ENCODE measurements at places on chromosomes 11 and 22.

DNA sequence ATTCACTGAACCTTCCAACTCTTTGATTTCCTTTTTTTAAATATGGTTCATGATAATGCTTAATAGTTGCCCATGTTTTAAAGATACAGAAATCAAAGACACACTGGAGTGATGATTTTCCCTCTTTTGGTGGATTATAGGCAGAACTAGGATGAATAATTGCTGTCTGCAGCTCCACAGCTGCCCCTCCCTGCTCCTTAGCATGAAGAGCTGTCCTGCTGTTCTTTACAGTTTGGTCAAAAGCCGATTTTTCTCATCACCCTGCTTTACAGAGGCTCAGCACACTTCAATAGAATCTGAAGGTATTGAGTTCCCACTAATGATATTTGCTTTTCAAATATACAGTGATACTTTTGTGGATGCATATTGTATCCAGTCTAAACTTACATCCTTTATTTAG lies 202.6 kb downstream of the AASDHPPT start:
- no peak for DNase-seq

DNA sequence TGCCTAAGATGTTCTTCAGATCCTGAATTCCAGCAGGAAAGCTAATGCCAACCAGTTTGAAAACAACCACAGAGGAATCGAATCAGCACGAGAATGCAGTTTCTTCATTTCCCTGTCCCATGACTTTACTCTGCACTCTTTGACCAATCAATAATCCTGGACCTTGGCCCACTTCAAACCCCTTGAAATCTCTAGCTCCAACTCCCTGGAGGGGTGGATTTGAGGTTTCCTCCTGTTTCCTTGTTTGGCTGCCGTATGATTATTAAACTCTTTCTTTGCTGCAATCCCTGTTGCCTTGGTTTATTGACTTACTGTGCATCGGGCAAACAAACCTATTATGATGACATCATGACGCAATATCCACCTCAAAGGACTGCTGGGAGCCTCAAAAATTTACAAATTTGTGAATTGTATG lies 109.3 kb downstream of the FBXO7 start:
- DNase-seq: no peak

DNA sequence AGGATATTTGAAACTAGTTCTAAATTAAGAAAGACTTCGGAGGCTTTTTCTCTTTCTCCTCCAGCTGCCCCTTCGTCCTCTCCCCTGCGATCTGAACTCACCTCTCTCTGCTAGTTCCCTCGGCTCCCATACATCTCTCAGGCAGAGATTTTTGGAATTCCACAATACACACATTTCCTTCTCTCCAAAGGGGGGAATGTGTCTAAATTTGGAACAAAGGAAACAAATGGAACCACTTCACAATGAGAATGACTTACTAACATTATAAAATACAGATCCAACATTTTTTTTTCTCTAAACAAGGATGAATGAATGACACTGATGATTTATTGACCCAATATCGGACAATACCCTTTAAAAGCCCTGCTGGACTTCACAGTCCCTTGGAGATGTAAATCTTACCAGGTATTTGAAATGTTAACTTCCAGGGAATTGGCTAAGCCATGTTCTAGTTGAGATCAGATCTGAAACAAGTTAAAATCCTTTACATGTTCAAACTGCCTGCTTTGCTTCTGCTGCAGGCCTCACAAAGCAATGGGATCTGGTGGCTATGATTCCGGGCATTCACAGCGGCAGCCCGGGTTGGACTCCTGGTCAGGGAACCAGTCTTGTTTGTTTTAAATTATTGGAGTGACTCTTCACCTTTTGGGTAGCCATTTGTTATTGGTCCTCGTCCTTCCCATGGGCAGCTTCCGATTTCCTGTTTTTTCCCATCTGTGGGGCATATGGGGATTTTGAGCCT lies 20.5 kb upstream of the GSTP1 start:
- no peak for DNase-seq

- DNase-seq: no peak
These were observed 25.4 kb downstream of the SAAL1 start for GRCh38 chr11:18080451-18080850.

GRCh38 chr11:29957431-29957830 lies 59.4 kb downstream of the KCNA4 start:
- DNase-seq: no peak

DNA sequence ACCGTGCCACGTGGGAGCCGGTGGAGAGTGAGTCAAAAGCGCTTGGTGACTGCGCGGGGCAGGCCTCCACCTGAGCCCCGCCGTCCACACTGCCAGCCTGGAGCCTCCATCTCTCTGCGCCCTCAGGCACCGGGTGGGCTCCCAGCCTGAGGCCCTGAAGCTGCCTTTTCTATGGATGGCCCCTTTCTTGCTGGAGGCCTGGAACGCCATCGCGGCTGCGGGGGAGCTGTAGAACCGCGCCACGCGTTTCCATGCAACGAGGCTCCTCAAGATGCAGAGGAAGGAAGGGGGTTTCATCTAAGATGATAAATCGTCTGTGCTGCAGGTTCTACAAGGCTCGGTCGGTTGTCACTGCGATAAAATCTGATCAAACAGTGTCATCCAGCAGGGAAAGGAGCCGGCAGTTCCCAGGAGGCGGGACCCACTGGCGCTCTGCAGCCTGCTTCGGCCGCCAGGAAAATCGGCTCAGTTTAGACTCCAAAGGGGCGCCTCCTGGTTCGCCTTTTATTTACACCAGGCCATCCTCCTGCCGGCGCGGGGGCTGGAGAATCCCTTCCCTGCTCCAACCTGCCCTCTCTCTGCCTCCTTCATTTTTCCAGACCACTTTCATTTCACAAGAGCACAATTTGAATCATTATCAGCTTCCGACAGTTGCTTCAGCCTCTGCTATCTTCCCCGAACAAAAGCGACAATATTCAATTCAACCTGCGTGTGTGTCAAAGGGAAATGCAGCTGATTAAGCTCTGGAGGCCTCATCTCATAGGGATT lies 624.4 kb downstream of the BRD1 start:
- no peak for DNase-seq

DNA sequence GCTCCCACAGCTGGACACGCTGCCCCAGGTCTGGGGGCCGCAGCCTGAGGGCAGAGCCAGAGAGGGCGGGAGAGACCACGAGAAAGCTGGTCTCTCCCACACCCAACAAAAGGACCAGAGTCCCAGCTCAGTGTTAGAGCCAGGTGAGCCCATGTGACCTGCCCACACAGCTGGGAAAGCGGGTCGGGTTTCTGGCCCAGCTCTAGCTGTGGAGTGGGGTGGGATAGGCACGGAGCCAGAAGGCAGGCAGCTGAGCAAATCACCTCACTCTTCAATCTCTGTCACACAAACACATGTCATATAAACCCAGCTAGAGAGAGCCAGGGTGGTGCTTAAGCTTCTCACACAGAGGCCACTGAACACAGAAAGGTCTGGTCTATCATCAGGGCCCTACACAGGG lies 7.8 kb upstream of the EIF3D start:
- DNase-seq: no peak

GRCh38 chr11:35838071-35838470 lies 105.8 kb upstream of the LDLRAD3 start:
- DNase-seq: no peak

DNA sequence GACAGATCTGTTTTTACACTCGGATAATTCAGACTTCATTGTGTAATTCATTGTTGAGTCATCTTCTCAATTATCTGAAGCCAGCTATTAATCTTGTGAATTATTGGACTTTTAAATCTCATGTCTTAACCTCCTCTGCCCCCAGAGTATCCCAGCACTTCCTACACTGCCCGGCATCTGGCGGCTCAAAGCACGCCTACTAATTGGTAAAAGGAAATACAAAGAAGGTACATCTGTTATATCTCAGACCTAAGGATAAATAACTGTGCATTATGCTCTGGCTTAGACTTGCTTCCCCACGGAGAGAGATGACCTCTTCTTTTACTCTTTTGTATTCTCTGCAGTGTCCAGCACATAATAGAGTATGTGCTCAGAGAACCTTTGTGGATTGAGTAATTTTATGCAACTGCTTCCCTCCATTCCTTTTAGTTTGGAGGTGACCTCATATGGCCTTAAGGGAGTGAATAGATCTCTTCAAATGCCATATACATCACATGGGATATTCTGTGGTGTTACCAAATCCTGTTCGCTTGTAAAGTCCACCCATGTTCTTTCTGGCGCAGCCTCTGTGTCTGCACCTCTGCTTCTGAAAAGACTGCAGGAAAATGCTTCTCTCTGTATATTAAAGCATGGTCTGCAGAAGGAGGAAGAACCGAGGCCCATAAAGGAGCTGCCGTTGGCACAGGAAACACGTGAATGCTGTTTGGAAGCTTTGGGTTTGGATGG lies 125.6 kb upstream of the SORL1-AS1 start:
- no peak for DNase-seq

GRCh38 chr11:14314127-14314526 lies 44.9 kb downstream of the RRAS2 start:
- no peak for DNase-seq

- DNase-seq: no peak
These were observed 33.6 kb upstream of the CLMP start for GRCh38 chr11:123228496-123229163.

- no peak for DNase-seq
These were observed 4.4 kb downstream of the APOL2 start for GRCh38 chr22:36234919-36235318.

DNA sequence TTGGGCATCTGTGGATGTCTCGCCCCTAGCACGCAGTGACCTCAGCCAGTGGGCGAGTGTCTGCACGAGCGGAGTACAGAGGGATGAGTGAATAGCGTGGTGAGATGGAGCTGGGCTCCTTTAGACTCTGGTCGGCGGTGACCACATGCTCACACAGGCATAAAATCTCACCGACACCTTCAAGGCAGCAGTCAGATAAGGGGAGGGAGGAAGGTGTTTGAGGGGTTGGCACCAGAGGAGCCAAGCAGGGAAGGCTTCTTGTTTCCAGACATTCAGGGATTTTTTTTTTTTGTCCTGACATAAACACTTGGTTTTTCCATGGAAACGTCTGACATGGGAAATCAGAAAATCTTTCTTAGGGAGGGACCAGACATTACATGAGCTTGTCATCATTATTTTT lies 35.8 kb downstream of the GRIK4 start:
- no peak for DNase-seq

GRCh38 chr11:22151649-22152197 lies 41.2 kb upstream of the ANO5 start:
- no peak for DNase-seq

GRCh38 chr22:31800065-31800464 lies 46.2 kb downstream of the DEPDC5 start:
- DNase-seq: no peak

- no peak for DNase-seq
These were observed 167.0 kb downstream of the DSCAML1 start for GRCh38 chr11:117629891-117630538.

DNA sequence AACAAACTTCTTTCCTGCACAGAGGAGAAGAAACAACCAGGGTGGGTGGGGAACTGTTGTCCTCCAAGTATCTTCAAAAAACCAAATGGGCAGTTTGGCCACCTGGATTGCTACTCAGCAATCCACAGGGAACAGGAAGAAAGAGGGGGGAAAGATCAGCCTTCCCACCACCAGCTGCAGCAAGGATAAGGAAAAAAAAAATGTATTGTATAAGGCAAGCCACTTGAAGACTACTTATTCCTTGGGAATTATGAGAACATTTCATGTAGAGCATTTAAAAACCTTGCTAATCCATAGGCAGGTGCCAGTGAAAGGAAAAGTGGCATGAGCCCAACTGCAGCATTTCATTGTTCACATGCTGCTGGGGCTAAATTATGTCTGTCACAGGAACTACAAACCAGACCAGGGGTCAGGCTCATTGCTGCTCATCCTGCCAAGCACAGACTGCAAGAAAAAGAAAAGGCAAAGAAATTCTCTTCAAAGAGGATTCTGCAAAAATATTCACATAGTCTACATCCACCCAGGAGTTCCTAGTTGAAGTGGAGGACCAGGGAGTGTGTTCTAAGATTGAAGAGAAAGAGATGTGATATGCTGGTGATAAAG lies 2.2 kb downstream of the RAB30 start:
- no peak for DNase-seq

DNA sequence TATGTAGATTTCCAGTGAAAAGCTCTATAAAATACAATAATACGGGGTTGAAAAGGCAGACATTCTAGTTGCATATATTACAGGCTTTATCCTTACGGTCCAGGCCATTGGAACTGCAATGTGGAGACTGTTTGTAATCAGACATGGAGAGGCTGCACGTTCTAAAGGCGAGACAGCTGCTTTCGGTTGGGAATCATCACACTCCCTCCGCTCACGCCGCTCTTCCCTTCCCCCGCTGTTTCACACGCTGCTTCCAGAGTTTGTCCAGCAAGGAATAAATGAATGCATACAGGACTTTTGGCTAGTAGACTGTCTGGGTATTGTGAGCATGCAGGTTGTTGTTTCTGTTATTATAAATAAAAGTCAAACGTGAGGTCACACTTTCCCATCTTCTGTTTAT lies 13.5 kb upstream of the EFCAB6 start:
- DNase-seq: no peak

GRCh38 chr22:44965171-44965570 lies 44.6 kb downstream of the PHF21B start:
- DNase-seq: no peak

DNA sequence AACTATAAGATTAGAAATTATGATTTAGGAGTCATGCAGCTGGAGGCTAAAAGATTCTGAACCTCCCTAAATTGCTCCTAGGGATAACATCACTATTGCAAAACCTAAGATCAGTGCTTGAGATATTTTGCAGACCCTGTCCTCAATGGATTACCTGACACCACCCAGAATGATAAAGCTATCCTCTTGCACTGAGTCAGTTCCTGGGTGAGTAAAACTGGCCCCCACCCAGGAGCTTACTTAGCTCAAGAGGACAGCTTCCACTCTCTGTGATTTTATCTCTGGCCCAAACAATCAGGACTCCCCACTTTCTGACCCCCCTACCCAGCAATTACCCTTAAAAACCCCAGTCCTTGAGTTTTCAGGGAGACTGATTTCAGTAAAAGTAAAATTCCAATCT lies 2074.4 kb upstream of the RAG2 start:
- DNase-seq: no peak

- DNase-seq: no peak
These were observed 158.3 kb upstream of the SNX19 start for GRCh38 chr11:131074573-131074972.

DNA sequence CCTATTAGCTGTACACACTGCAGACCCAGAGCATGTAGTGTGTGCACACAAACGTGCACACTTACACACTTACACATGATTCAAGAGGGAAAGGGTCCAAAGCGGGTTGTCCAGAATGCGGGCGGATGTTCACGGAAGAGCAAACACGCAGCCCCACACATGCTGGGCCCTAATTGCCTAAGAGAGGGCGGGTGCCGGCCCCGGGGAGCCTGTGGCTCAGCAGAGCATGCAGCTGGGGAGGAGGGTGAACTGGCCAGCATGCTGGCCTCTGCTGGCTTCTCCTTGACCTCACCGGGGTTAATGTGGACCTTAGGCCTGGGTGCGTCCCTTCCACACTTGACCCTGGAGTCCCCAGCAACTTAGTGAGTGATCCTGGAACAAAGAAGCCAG lies 816.3 kb downstream of the BRD1 start:
- DNase-seq: no peak
